ENCODE measurements at places on chromosomes 12 and 14.
A peak's percentile ranks its signal among the peaks of the same experiment; 100 is the strongest.

DNA sequence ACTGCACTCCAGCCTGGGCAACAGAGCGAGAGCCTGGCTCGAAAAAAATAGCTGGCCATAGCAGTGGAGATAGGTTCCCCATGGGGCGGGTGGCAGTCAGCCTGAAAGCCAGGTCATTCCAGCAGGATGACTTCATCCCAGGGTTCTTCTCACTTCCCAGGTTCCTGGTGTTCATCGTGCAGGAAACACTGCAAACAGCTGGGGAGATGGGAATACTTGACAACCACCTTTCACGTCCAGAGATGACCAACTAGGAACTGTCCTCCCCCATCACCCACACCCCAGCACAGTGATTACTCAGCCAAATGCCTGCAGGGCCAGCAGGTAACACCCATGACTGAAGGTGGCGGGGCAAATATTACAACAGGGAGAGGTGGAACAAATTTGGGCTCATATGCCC, 1.7 kb downstream of the VSIG10 start:
- DNase-seq, result no peak

- no peak for DNase-seq
Observed at GRCh38 chr12:26691234-26691970, 141.6 kb downstream of the ITPR2 start.

- no peak for DNase-seq
Observed at GRCh38 chr12:128856035-128856790, 2.9 kb downstream of the GLT1D1 start.

- DNase-seq, result no peak
Observed at GRCh38 chr12:104496336-104496735, 39.6 kb downstream of the CHST11 start.

GRCh38 chr12:10205220-10205807, 7.4 kb upstream of the GABARAPL1 start:
- no peak for DNase-seq

- no peak for DNase-seq
Observed at GRCh38 chr12:91455321-91455720, 272.7 kb upstream of the DCN start.

DNA sequence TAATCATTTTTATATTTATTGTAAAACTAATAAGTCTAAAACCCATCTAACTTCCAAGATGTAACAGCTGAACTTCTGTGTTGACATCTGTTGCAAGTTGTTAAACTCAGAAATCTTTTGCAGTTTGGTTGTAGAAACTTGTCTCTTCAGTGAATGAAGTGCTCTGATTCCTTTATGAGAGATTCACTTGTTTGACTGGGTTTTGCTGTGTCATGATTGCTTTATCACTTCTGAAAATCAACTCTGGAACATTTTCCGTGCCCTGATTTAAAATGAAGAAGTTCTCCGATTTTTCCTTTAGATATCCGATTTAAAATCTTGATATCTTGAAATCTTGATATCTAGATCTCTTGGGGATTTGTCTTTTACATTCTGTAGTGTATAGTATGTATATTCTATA, 65.1 kb downstream of the DIP2B start:
- no peak for DNase-seq

DNA sequence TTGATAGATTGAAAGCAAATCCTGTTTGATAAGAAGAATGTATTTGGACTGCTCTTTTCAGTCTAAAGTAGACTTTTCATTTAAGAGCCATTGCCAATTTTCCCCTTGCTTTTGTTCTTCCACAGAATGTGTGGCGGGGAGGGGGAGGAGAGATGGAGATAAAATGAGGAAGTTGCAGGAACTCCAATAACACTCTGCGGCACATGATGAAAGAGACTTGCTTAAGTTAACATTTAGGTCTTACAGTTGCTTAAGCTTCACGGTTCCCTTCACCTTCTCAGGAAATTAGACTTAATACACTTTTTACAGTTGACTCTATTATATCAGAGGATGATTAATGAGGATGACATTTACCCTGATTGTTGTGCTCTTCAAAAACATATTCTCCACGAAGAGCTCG, 537.3 kb downstream of the TMTC2 start:
- DNase-seq, result no peak

DNA sequence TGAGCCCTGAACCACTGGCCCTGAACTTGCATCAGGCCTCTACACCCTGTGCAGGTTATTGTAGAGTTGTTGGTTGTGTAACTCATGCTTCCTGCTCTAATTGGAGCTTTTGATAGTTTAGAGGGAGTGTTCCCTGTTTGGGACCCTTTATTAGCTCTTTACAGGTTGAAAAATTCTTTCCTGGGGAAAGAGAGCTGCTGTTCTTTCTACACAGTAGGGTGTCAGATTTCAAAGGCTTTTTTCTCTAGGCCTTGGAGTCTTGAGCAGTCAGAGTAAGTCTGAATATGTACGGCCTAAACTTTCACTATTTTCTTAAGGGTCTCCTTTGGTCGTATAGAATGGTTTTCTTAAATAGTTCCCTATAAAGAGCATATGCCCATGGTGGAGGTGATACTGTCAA, 60.8 kb upstream of the NEDD1 start:
- no peak for DNase-seq

- DNase-seq, result no peak
Observed at GRCh38 chr12:41459111-41459905, 271.2 kb downstream of the PDZRN4 start.

- no peak for DNase-seq
Observed at GRCh38 chr12:2454601-2455177, 340.1 kb upstream of the FKBP4 start.

GRCh38 chr14:104246401-104247335, 108.3 kb downstream of the KIF26A start:
- no peak for DNase-seq

- DNase-seq, result no peak
Observed at GRCh38 chr14:85583380-85583779, 53.4 kb downstream of the FLRT2 start.

DNA sequence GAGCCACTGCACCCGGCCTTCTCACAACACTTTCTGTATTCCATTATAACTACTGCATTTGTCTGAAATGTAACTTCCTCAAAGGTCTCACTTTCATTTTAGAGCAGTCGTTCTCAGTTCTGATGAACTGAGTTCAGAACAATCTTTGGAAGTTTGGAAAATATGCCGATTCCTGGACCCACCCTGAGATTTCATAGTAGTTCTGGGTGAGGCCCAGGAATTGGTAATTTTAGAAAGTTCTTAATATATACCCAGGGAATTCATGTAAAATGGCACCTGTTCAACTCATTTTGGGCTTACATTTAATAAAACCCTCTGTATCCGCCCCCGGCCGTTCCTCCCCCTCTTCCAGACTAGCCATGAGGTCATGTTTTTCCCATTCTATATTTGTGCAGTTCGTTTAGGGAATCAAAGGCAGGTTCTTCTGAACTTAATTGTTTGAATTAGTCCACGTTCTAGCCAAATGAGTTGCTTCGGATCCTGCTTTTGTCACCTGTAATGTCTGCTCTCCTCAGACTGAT, 5.9 kb downstream of the GSG1 start:
- no peak for DNase-seq

DNA sequence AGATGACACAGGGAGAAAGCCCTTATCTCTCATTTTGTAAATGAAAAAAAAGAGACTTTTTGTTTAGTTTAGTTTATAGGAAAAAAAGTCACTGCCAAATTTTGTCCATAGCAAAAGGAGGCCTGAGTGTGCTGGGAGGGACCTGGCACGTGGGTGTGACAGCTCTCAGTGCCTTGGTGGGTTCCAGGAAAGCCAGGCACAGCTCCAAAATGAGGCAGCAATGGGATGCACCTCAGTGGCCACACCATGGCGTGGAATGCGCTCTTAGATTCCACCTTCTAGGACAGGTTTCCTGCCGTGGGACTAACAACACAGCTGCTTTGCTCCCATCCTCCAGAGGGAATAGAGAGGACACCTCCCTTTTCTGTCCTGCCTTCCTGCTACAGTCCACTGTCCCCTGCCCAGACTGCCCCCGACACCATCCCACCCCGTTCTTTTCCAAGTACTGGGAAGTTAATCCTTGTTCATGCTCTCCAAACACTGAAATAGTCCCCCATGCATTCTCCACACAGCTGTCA, 207.6 kb downstream of the EMP1 start:
- DNase-seq, result no peak

DNA sequence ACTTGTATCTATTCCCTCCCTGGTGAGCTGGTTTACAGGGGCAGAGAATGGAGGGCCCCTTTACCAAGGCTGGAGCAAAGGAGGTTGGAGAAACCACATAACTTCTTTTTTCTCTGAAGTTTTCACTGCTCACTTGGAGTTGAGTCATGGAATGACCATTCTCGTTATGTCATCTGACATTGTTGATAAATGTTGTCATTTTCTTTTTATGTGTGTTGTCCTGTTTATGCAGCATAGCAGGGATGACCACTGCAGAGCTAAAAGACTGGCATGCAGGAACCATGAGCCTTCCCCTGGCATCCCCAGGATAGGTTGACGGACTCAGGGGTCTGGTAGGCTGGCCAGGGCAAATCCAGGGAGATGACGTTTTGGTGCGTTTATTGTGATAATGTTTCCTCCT, 256.8 kb upstream of the DDHD1 start:
- DNase-seq, result no peak

DNA sequence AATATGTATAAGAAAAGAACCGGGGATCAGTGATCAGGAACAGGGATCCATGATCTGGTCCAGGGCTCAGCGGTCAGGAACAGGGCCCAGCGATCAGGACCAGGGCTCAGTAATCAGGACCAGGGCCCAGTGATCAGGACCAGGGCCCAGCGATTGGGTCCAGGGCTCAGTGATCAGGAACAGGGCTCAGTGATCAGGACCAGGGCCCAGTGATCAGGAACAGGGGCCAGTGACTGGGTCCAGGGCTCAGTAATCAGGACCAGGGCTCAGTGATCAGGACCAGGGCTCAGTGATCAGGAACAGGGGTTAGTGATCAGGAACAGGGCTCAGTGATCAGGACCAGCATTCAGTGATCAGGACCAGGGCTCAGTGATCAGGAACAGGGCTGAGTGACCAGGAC, 56.3 kb downstream of the TMEM121 start:
- no peak for DNase-seq

- DNase-seq, result no peak
Observed at GRCh38 chr14:56886471-56887062, 76.3 kb upstream of the OTX2 start.

DNA sequence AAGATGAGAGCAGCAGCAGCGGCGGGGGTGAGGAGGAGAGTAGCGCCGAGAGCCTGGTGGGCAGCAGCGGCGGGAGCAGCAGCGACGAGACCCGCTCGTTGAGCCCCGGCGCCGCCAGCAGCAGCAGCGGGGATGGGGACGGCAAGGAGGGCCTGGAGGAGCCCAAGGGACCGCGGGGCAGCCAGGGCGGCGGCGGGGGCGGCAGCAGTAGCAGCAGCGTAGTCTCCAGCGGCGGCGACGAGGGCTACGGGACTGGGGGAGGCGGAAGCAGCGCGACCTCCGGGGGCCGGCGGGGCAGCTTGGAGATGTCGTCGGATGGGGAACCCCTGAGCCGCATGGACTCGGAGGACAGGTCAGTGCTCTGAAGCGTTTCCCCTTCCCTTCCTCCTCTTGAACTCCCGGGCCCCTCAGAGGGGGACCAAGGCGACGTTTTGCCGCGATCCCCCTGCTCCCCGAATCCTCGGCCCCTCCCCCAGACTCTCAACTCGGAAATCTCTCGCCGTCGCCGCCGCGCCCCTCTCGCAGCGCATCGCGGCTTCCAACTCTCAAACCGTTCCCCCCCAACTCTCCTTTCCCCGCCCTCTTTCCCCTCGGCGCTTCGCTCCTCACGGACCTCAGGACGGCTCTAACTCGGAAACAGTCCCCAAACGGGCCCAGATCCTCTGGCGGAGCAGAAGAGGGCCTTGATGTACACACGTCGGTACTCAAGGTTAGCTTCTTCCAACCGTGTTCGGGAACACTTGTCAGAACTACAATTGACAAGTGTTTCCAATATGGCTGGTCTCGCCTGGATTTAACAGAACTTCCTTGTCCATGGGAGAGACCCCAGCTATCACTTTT, 947 bp downstream of the AEBP2 start:
- DNase-seq, result peak; percentile 78

DNA sequence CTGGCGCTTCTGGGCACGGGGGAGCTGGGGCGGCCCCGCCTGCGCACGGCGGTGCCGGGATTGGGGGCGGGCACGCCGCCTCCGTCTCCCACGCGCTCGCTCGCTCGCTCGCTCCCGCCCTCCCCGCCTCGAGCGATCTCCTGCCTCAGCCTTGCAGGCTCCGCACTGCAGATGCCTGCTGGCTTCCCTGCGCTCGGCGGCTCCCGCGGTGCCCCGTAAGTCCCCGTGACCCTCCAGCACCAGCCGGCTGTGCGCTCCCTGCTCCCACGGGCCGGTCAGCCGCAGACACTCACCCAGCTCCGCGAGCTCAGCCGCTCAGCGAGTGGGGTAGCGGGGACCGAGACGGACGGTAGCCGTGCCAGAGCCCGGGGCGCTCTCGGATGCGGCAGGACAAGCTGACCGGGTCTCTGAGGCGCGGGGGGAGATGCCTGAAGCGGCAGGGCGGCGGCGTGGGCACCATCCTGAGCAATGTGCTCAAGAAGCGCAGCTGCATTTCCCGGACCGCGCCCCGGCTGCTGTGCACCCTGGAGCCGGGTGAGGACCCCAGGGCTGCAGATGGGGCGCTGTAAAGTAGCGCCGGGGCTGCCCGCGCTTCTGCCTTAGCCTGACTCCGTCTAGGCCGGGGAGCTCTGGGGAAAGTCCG, at the start of gene TBC1D30:
TSS of gene TBC1D30 (plus strand) at position 148 of the 643 bp plus-strand sequence. CDS start at position 381, 233 bp downstream.
- DNase-seq, result peak; percentile 34

DNA sequence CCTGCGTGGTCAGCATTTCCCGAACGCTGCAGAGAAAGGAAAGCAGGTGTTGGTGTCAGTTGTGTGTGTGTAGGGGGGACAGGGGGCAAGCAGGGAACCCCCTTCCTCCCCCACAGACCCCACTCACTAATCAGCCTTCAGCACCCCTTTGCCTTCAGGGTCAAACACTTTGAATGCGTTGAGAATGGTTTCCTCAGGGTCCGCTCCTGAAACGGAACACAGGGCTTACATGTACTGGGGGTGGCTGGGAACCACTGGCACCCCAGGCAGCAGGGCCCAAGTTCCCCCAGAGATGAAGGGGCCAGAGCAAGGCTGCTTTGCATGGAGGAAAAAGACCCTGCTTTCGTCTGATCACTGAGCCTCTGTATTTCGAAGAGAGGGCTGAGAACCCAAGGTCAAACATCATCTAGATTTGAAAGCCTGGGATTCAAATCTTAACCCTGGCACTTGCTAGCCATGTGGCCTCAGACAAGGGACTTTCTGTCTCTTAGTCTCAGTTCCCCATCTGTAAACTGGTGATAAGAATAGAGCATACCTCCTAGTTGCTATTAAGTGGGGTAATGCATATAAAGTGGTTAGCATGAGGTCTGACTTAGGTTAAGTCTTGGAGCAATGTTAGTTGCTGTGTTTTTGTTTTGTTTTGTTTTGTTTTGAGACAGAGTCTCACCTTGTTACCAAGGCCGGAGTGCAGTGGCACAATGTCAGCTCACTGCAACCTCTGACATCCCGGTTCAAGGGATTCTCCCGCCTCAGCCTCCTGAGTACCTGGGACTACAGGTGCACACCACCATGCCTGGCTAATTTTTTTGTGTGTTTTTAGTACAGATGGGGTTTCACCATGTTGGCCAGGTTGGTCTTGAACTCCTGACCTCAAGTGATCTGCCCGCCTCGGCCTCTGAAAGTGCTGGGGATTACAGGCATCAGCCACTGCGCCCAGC, 7.0 kb downstream of the MYL2 start:
- no peak for DNase-seq

GRCh38 chr12:22682663-22683062, 57.7 kb downstream of the ETNK1 start:
- DNase-seq, result no peak

- DNase-seq, result no peak
Observed at GRCh38 chr12:49733219-49734017, 7.9 kb upstream of the TMBIM6 start.
